ENCODE measurements at places on chromosomes 3 and 15. TPM values are rescaled to one million over a fixed set of nuclear protein-coding genes. Genes with fewer than 3 reads are reported as not detected.

The FGF7 gene
- total RNA-seq = not detected

The HYAL1 gene
- 2.5 TPM for total RNA-seq

The DLEC1 gene
- 1.1 TPM for total RNA-seq

- DNase-seq = no peak
- H3K36me3 ChIP-seq = no peaks in the 10 kb centered on the region
- no peak overlapping the region for H3K27ac ChIP-seq
- peaks cover 4% of the 10 kb centered on the region for H3K4me1 ChIP-seq
- peak overlapping the region; percentile 28 for H3K4me3 ChIP-seq
- H3K27me3 ChIP-seq = peaks cover 94% of the 10 kb centered on the region
Measured at GRCh38 chr15:34512628-34513027, 70.8 kb downstream of the GOLGA8B start.

- no peaks in the 10 kb centered on the region for H3K4me1 ChIP-seq
- no peak overlapping the region for H3K27ac ChIP-seq
- H3K36me3 ChIP-seq = peaks cover 3% of the 10 kb centered on the region
Measured at GRCh38 chr3:174049472-174049871, 651.9 kb downstream of the NLGN1 start.

GRCh38 chr15:100602064-100602822 lies at the start of the genes ASB7 and LINS1:
TSS of gene ASB7 (plus strand) at chr15:100602589. CDS start at chr15:100612217, 9,628 bp downstream.
TSS of gene LINS1 (minus strand) at chr15:100602184. CDS start at chr15:100580842, 21,342 bp downstream.
- DNase-seq = peak; percentile 97
- H3K4me1 ChIP-seq = peaks cover 23% of the 10 kb centered on the region

DNA sequence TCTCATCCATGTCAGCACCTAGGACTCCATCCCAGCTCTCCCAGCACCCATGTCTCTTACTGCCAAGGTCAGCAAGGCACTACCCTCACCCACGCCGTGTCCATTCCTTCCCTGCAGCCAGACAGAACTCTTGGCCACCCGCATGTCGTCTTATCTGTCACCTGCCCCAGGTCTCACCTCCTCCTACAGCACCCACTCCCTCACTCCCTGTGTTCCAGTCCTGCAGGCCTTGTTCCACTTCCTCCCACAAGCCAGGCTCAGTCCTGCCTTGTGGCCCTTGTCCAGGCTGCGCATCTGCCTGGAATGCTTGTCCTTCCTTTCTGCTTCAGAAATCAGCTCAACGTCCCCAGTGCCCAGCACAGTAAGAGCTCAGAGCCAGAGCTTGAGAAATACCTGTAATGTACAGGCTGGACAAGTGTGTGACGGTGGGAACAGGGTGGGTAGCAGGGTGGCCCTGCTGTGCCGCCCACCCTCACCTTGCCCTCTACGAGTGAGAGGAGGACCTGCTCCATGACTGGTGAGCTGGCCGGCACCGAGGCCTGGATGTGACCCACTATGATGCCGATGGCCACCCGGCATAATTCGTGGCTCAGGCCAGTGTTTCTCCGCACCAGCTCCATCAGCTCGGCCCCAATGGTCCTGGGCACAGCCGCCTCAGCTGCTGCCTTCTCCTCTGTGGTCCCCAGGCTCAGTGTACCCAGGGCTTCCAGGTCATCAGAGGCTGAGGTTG lies 4.7 kb downstream of the NCKIPSD start:
- H3K4me1 ChIP-seq = peaks cover 23% of the 10 kb centered on the region
- no peak overlapping the region for H3K27ac ChIP-seq
- peak overlapping the region; percentile 70 for H3K4me3 ChIP-seq
- peaks cover 16% of the 10 kb centered on the region for H3K36me3 ChIP-seq

- peak overlapping the region; percentile 81 for H3K27ac ChIP-seq
- peak overlapping the region; percentile 31 for H3K4me3 ChIP-seq
- peaks cover 2% of the 10 kb centered on the region for H3K27me3 ChIP-seq
- DNase-seq = no peak
Measured at GRCh38 chr15:40054855-40055575, 16.0 kb upstream of the SRP14 start.

DNA sequence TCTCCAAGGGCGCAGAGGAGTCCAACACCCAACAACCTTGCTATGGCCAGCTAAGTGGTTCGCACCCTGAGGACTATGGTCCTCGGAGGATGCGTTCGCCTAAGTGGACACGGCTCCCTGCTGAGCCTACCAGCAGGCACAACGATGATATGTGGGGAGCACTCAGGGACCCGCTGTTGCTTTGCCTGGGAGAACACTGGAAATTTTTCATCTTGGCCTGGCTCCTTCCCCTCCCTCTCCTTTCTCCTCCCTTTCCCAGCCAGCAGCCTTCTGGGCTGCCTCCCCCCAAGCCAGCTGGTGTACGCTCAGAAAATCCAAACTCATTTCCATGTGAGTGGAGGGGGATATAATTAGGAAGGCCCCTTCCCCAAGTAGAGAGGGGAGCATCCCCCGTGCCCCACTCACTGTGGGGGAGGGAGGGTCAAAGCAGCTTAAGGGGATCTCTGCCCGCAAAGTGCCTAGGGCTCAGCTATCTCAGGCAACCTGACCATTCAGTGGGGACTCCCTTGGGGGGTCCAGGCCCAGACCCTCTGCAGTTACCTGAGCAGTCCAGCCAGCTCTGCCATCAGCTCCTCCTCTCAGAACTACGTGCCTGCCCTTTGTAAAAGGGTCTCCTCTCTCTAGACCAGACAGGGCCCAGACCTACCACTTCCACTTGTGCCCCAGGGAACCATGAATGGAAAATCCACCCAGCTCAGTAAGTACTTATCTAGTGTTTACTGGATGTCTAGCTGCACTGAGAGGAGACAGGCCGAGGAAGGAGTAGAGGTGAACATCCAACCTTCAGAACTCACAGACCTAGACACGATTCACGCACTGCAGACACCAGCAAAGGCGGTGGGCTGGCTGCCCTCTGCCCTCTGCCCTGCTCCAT lies 742 bp upstream of the SEMA7A start:
- H3K4me1 ChIP-seq = peaks cover 38% of the 10 kb centered on the region
- peaks cover 14% of the 10 kb centered on the region for H3K27me3 ChIP-seq
- peak overlapping the region; percentile 90 for H3K4me3 ChIP-seq
- DNase-seq = no peak

GRCh38 chr3:114834175-114834940 lies 312.7 kb downstream of the ZBTB20 start:
- H3K4me3 ChIP-seq = no peak overlapping the region
- H3K27me3 ChIP-seq = no peaks in the 10 kb centered on the region
- no peaks in the 10 kb centered on the region for H3K36me3 ChIP-seq
- H3K4me1 ChIP-seq = no peaks in the 10 kb centered on the region
- no peak for DNase-seq

GRCh38 chr3:47003461-47004368 lies 24.2 kb downstream of the NBEAL2 start:
- no peak overlapping the region for H3K4me3 ChIP-seq
- no peaks in the 10 kb centered on the region for H3K36me3 ChIP-seq
- no peaks in the 10 kb centered on the region for H3K4me1 ChIP-seq
- no peaks in the 10 kb centered on the region for H3K27me3 ChIP-seq
- DNase-seq = no peak

- no peak overlapping the region for H3K27ac ChIP-seq
- no peaks in the 10 kb centered on the region for H3K4me1 ChIP-seq
- H3K4me3 ChIP-seq = no peak overlapping the region
- no peaks in the 10 kb centered on the region for H3K36me3 ChIP-seq
Measured at GRCh38 chr3:139319428-139320402, 24.1 kb upstream of the MRPS22 start.

DNA sequence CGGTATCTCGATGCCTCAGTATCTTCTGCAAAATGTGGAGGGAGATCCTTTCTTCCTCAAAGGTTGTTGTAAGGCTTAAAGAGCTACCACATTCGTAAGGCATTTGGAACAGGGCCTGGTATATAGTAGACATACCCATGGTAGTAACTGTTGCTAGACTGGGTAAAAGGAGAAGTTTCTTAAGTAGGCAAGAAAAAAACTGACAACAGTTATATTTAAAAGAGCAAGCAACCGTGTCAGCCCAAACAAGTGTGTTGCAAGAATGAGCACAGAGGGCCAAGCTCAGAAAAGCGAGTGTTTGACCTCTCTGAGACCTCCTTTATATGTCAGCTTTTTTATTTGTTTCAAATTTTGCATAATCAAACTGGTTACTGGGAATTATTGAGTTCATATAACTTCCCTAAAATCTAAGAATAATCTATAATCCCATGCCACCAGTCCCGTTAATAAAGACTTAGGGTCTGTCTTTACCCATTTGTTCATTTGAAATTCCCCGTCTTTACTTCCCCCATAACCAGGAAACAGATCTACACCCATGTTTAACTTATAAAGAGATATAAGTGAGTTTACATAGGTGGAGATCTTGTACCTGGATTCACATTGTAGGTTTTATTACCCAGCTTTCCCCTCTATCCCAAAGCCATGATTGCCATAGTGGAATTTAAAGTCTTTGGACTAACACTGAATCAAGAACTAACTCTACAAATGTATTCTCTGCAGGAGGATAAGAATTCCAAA lies 7.3 kb downstream of the B3GNT5 start:
- H3K4me3 ChIP-seq = peak overlapping the region; percentile 11
- H3K27ac ChIP-seq = no peak overlapping the region
- H3K4me1 ChIP-seq = peaks cover 44% of the 10 kb centered on the region
- DNase-seq = no peak

GRCh38 chr3:192917028-192917403 lies 640 bp downstream of the MB21D2 start:
- H3K27ac ChIP-seq = peak overlapping the region; percentile 91
- no peaks in the 10 kb centered on the region for H3K36me3 ChIP-seq
- H3K4me3 ChIP-seq = peak overlapping the region; percentile 100
- peaks cover 39% of the 10 kb centered on the region for H3K27me3 ChIP-seq
